ENCODE measurements at places on chromosomes 16 and 17.

DNA sequence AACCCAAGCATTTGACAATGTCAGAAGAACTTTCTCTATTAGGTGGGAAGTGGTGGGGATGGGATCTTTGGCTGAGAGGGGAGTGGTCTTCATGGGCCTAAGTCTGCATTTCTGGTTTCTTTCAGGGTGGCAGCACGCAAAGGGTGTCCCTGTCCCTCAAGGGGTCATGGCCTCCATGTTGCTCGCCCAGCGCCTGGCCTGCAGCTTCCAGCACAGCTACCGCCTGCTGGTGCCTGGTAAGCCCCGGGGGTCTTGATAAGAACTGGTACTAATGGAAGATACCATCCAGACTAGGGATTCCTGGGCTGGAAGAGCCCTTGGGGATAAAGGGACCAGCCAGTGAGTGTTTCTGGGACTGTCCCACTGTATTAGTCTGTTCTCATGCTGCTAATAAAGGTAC lies 61.2 kb downstream of the ABAT start:
- DNase-seq: no peak

- DNase-seq: no peak
These were observed 212.1 kb downstream of the CDRT15L2 start for GRCh38 chr17:20791626-20792025.

DNA sequence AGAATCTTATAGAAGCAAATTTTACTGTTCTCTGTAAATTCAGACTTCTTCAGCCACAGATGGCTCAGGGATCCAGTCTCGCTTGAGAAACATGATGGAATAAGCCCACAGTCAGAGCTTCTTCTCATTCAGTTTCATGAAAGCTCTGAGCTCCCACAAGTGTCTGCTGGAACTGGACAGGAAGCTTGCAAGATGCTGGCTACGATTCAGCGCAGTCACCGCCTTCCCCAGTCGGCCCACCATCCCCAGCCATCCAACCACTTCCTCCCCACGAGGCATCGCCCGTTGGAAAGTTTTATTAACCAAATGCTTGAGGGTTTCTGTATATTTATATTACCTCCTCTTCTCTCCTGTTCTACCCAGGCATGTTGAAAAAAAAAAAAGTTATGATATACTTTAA lies 171.7 kb downstream of the ZFHX3 start:
- DNase-seq: peak; percentile 81

GRCh38 chr17:76567634-76568432 lies 17.8 kb downstream of the ST6GALNAC2 start:
- no peak for DNase-seq

GRCh38 chr16:70677499-70678120 lies 8.2 kb downstream of the MTSS2 start:
- DNase-seq: no peak

GRCh38 chr16:85173981-85174751 lies 61.9 kb upstream of the CIBAR2 start:
- DNase-seq: no peak

GRCh38 chr17:50056961-50057330 lies 1.0 kb downstream of the ITGA3 start:
- no peak for DNase-seq

GRCh38 chr17:73552300-73553048 lies 91.8 kb downstream of the SDK2 start:
- DNase-seq: no peak

GRCh38 chr16:18048853-18049546 lies 287.5 kb downstream of the NPIPA8 start:
- no peak for DNase-seq

- no peak for DNase-seq
These were observed 12.2 kb downstream of the CNTNAP1 start for GRCh38 chr17:42694524-42694923.

GRCh38 chr17:28986714-28987655 lies 18.8 kb downstream of the SEZ6 start:
- no peak for DNase-seq

- no peak for DNase-seq
These were observed 291.9 kb upstream of the N4BP1 start for GRCh38 chr16:48901712-48902374.

GRCh38 chr16:83744441-83744981 lies 63.3 kb upstream of the HSBP1 start:
- DNase-seq: no peak

DNA sequence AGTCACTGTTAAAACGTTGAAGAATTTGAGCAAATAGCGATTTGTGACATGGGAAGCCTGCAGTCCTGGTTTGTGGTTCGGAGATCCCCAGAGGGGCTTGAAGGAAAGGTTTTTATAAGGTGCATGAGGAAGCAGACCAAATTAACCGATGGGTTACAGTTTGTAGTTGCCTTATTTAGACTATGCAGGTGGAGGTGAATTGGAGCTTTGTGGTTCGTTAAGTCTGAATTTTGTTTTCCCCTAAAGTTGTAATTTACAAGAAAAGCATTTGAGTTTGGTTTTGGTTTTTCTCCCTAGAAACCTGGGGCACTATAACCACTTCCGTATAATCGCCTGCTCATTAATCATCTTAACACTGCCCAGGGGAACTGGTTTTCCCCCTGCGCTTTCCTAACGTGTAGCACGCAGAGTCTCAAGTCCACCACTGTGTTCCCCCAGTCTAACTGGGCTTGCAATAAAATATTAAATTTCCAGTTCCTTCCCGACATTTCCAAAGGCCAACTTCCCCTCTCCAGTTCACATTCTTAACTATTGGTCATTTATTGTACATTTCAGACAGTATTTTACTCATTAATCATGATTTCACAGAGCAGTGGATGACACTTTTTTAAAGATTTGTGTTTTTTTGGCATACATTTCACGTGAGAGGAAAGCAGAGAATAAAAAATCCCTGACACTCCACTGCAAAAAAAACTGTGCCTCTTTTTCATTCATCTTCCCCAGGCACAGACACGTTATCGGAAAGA lies 932 bp downstream of the ZNF267 start:
- no peak for DNase-seq

DNA sequence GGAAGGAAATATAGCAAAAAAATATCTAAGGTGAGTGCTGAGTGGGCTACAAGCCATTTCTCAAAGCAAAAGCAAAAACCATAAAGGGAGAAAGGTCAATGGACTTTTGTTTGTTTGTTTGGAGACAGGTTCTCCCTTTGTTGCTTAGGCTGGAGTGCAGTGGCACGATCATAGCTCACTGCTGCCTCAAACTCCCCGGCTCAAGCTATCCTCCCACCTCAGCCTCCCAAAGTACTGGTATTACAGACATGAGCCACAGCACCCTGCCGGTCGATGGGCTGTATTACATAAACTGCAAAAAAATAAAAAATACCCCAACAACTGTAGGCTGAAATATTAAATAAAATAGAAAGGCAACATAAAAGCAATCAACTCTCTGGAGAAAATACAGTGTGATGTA lies 3.5 kb upstream of the RBBP6 start:
- DNase-seq: no peak

DNA sequence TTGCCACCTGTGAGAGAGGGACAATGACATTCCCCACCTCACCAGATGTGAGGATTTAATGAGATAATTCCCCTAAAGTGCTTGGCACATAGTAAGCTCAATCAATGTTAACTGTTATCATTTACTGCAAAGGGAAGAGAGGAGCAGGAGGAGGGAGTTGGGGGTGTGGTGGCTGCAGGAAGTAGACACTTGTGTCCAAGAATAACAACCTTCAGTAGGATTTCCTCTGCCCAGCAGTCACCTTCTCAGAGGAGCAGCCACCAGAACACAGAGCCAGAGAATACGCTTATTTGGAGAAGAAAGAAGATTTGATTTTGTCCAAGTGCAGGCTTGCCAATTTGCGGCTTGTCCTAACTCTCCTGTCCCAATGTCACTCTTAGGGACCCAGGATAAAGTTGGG lies 10.2 kb downstream of the CBX4 start:
- DNase-seq: no peak

DNA sequence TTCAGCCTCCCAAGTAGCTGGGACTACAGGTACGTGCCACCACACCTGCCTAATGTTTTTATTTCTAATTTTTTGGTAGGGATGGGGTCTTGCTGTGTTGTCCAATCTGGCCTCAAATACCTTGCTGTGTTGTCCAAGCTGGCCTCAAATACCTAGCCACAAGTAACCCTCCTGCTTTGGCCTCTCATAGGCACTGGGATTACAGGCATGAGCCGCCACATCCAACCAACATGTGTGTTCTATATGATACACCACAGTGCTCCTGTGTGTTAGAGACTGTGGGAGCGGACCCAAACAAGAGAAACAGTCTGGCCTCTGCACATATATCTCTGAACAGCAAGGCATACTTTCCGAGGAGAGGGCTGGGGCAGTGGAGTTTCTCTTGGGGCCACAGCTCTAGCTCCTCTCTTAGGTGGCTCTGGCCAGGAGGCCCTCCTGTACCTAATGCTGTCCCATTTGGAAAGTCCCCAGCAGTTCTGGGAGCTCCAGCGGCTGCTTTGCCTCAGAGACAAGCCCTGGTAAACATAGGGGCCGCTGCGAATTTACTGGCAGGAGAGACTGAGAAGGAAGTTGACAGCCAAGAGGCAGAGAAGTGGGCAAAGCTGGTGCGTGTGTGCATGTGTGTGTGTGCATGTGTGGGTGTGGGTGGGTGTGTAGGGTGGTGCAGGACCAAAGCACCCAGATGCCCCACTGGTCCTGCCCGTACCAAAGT lies 95.0 kb downstream of the RAB11FIP4 start:
- DNase-seq: no peak

DNA sequence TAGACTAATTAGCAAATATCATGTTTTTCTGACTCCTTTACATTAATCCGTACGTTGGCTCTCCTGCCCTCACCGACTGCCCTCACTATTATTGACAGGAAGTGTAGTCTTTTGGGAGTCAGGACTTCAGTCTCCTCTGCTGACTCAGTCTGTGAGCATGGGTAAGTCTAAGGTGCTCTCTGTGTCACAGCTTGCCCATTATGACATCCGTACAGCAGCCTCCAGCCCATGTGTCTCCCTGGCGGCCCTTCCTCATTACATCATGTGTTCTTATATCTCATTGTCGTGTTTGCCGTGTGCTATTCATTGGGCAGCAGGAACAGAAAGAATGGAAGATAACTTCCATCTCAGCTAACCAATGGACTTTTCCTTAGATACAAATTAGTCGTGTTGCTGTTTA lies 77.5 kb downstream of the MRTFB start:
- DNase-seq: no peak

- DNase-seq: no peak
These were observed 40.3 kb downstream of the FOXL1 start for GRCh38 chr16:86618431-86619238.

GRCh38 chr16:85518398-85519049 lies 94.6 kb upstream of the GSE1 start:
- no peak for DNase-seq

GRCh38 chr17:15250135-15250860 lies 14.8 kb downstream of the PMP22 start:
- DNase-seq: no peak

DNA sequence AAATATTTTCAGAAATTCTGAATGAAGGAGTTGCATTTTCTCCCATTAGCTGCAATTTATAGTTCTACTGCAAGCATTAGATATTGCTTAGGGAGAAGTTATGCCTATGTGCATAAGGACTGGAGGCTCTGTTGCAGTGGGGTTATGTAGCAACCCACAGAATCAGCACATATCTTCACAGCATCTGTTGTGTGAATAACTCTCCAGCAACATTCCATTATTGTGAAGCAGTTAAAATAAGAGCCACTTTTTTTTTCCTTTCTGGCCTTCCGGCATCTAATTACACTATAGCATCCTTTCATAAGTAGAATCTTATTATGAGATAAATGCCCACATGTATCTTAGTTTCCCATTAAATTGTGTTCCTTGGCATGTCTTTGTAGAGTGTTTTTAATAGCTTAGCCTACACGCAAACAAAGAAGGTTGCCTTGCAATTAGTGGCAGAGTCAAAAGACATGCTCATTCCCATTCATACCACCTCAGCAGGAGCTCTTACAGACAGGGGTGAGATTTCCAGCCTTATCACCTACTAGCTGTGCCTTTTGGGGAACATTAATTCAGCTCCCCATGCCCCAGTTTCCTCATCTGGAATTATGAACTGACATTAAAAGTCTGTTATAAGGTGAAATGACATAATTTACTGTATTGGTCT lies 596.0 kb upstream of the GOT2 start:
- no peak for DNase-seq

DNA sequence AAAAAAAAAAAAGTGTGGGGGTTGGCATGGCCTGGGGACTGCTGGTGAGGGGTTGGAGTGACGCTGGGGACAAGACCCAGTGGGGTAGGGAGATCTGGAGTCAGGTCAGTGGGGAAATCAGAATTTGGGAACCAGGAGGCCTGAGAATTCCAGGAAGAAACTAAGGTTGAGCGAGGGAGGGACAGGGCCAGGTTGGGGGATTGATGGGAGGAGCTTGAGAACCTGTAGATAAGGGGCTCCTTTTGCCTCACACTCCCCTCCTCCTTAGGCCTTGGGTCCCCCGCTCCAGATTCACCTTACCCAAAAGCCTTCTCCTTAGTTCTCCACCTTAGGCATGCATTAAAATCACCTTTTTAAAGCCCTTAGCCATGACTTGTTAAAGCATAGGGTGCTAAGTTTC lies 8.3 kb upstream of the PYDC1 start:
- no peak for DNase-seq

GRCh38 chr16:69941251-69942098 lies 9.7 kb upstream of the CLEC18A start:
- DNase-seq: no peak

- DNase-seq: peak; percentile 52
These were observed 55.5 kb downstream of the ANKFY1 start for GRCh38 chr17:4208238-4208637.

GRCh38 chr16:22670551-22671041 lies 143.4 kb upstream of the HS3ST2 start:
- DNase-seq: no peak

GRCh38 chr16:51317575-51317974 lies 166.5 kb upstream of the SALL1 start:
- no peak for DNase-seq

- DNase-seq: no peak
These were observed 375.3 kb upstream of the CDH5 start for GRCh38 chr16:65991149-65991701.

GRCh38 chr16:48081656-48082055 lies 74.1 kb downstream of the ABCC12 start:
- DNase-seq: peak; percentile 85

- no peak for DNase-seq
These were observed 6.3 kb upstream of the SLC38A8 start for GRCh38 chr16:84048871-84049270.

- no peak for DNase-seq
These were observed 78.9 kb upstream of the PLCG2 start for GRCh38 chr16:81700071-81700779.

DNA sequence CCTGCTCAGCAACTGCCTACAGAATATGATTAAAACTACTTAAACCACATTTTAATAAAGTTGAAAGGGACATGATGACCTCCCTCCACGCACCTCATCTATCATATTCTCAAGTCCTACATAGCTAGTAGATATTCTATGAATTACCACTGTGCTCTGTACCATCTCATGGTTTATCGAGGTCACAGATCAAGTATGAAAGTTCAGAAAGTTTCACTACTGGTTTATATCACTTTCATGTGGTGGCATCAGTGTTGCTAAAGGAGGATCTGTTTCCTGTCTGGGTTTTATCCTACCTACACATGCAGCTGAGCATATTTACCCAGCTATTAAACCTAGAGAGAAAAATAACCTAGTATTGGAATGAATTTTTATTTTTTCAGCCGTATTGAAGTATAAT lies 214.9 kb upstream of the MON1B start:
- DNase-seq: no peak

All from AG09309 (cell line).